ENCODE measurements at places on chromosomes 13 and 19.
A peak's percentile ranks its signal among the peaks of the same experiment; 100 is the strongest.

- no peak for DNase-seq
These were observed 1198.2 kb upstream of the PCDH9 start for GRCh38 chr13:68428292-68428691.

DNA sequence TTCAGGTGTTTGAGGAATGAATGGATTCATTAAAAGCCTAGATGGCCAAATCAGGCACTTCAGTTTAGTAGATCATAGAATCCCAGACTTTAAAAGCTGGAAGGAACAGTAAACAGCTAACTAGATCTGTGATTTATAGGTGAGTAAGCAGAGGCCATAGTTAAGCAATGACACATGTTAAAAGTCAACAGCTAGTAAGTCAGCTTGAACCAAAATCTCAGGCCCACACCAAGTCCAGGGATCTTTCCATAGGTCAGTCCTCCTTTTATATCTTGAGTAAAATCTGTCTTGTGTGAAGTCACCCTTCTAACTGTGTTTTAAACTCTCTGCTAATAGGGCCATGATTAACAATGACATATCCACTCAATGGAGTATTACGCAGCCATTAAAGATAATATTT, 275.5 kb upstream of the SOX21 start:
- no peak for DNase-seq

- no peak for DNase-seq
These were observed 302.4 kb upstream of the TMTC4 start for GRCh38 chr13:100976993-100977392.

GRCh38 chr13:92436924-92437323, 789.7 kb upstream of the GPC6 start:
- no peak for DNase-seq

DNA sequence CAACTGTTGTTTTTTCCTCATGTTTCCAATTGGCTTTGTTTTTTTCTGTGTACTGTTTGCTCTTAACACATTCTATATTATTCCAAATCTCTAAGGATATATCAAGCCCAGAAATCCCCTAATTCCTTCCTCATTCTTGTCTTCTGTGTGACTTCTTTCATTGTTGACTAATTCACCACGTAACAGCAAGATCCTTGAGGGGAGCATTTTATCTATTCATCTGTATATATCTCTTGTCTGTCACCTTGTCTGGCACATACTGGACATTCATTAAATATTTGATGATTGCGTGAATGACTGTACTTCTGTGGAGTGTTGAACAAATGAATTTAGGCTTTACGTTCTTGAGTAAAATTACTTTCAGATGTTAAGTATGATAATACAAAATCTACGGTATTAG, 44.8 kb upstream of the OLFM4 start:
- DNase-seq, result no peak

DNA sequence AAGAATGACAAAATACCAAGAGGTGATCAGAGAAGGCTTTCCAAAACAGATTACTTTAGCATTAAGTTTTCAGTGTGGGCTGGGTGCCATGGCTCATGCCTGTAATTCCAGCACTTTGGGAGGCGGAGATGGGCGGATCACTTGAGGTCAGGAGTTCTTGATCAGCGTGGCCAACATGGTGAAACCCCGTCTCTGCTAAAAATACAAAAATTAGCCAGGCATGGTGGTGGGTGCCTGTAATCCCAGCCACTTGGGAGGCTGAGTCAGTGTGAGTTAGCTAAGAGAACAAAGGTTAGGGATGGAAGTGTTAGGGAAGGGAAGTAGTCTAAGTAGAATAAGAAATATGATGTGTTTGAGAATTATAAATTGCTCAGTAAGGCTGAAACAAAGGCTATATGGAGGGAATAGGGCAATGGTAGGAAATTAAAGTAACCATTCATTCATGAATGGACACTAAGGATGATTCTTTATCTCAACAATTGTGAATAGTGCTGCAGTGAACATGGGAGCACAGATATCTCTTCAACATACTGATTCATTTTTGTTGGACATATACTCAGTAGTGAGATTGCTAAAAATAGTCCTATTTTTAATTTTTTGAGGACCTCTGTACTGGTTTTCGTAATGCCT, 3.9 kb upstream of the RCBTB2 start:
- DNase-seq, result no peak

DNA sequence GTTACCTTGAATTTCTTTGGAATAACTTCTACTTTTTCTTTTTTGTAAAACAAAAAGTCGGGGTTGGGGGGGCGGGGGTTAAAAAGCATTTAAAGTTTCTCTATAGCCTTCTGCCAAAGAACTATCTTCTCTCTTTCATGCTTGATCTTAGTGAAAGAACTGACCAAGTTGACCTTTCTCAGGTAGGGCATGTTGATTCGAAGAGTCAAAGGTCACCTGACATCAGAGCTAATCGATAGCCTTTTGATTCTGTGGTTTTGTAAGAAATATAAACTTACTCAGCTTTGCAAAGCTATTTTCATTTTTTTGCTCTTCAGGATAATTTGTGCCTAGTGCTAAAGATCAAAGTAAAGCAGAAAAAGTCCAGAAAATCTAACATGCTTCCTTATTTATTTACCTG, 181.5 kb downstream of the IRS2 start:
- no peak for DNase-seq

- DNase-seq, result no peak
These were observed 1.9 kb upstream of the FRY start for GRCh38 chr13:32029684-32030083.

GRCh38 chr13:42216422-42216735, 55.6 kb upstream of the AKAP11 start:
- DNase-seq, result no peak

DNA sequence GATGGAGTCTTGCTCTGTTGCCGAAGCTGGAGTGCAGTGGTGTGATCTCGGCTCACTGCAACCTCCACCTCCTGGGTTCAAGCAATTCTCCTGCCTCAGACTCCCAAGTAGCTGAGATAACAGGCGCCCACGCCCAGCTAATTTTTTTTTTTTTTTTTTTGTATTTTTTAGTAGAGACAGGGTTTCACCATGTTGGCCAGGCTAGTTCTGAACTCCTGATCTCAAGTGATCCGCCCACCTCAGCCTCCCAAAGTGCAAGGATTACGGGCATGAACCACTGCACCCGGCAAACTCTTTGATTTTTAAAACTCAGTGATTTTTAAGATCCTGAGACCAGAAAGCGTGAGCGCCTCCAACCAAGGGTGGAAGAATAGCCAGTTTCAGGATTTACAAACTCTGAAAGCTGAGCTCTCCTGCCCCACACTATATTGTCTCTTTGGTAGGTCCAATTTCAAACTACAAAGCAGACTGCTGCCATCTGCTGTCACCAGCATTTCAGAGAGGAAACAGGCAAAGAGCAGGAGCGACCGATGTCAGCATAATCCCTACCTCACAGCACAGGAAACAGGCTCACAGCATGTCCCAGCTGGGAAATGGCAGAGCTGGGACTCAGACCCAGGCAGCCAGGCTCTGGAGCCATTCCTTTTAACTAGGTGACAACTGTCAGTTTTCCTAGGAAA, 9.2 kb downstream of the NOSIP start:
- peak; percentile 64 for DNase-seq

DNA sequence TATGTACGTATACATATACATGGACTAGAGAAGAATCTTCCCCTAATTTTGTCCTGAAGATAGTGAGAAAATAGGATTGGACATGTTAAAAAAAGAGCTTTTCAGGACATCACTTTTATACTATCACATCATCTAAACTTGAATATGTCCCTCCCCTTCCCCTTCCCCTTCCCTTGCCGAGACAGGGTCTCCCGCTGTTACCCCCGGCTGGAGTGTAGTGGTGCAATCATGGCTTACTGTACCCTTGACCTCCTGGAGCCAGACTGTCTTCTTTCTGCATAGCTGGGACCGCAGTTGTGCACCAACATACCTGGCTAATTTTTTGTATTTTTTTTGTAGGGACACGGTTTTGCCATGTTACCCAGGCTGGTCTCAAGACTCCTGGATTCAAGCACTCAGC, 6.6 kb downstream of the HNRNPM start:
- no peak for DNase-seq

GRCh38 chr13:43003010-43003409, 11.0 kb upstream of the EPSTI1 start:
- no peak for DNase-seq

GRCh38 chr19:35856546-35857149, at the start of gene KIRREL2:
Gene KIRREL2, plus strand, starts transcription at chr19:35856911. Its CDS starts 209 bp downstream, at chr19:35857120.
- DNase-seq, result peak; percentile 28

- no peak for DNase-seq
These were observed 87.8 kb downstream of the CCNA1 start for GRCh38 chr13:36520111-36520510.

- DNase-seq, result peak; percentile 79
These were observed 75.3 kb upstream of the SCEL start for GRCh38 chr13:77460195-77460594.

DNA sequence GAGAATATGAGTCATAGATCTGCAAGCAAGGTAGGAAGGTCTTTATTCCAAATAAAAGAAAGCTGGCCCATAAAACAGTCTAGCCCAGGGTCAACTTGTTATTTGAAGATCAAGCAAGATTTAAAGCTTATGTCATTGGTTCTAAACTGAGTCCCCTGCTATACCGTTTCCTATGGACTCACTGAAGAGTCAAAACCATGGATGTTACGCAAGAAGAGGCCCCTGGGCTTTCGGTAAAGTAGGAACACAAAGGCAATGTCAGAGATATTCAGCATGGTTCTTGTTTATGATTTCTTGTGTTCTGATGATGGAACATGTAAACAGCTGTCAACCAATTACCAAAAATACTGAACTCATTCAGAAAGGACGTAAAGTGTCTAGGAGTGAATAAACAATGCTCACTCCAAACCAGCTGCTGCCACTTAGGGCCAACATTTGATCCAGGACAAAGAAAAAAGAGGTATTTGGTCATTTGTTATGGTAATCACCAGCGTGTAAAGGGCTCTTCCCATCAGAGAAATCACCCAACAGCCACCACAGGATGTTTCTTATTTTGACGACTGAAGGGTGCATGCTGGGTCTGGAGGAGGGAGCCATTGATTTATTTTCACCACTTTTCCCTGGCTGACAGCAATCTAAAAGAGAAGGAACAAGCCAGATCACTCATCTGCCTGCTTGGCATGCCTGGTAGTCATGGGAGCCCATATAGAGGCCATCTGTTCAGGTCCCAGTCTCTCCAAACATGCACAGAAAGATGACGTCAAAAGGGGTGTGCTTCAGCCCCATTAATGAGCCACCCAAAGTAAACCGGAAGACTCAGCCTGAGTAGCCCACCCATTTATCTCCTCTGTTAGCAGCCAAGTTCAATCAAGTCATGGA, 68.3 kb downstream of the FGF14 start:
- DNase-seq, result no peak

DNA sequence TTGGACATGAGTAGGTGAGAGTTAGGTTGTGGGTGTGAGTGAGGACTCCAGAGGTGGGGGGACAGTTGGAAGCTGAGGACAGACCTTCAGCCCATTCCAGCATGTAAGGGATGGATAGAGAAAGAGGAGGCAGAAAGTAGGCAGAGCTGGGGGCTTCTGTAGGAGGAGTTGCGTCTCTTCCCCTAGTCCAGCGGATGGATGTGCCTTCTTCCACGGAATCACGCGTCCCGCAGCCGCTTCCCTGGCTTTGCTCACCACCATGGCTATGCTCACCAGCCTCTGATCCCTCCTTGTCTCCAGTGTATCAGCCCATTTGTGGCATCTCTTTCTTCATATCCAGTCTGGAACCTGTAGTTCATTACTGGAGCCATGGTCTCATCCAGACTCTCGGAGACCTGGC, 5.6 kb downstream of the UBAC2 start:
- DNase-seq, result no peak

DNA sequence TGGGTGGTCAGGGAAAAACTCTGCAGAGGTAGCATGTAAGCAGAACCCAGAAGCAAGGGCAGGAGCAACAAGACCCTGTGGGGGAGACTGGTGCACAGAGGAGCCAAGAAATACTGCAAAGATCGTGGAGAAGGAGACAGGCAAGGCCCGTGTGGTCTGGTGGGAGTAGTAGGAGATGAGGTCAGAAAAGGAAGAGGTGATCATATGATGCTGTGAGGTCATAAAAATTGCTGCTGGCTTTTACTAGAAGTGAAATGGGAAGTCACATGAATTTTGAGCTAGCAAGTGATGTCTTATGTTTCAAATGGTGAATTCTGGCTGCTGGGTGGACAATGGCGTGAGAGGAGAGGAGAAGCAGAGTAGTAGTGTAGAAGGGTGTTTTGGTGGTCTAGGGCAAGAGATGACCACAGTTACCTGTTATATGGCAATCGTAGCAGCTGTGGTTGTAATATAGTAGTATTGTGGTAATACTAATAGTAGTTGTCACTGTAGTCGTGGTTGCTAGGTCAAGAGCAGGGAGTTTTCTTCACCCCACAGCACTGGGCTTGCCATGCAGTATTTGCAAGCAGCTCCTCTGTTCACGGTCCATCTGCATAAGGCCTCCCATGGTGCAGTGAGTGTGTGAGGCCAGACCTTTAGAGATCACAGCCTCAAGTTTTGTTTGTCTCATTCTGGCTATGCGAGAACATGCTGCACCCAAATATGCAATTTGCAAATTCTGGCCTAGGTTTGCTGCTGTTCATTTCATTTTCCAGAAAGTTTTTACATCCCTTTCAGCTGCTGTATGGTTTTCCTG, 205.0 kb downstream of the TSHZ3 start:
- DNase-seq, result no peak

DNA sequence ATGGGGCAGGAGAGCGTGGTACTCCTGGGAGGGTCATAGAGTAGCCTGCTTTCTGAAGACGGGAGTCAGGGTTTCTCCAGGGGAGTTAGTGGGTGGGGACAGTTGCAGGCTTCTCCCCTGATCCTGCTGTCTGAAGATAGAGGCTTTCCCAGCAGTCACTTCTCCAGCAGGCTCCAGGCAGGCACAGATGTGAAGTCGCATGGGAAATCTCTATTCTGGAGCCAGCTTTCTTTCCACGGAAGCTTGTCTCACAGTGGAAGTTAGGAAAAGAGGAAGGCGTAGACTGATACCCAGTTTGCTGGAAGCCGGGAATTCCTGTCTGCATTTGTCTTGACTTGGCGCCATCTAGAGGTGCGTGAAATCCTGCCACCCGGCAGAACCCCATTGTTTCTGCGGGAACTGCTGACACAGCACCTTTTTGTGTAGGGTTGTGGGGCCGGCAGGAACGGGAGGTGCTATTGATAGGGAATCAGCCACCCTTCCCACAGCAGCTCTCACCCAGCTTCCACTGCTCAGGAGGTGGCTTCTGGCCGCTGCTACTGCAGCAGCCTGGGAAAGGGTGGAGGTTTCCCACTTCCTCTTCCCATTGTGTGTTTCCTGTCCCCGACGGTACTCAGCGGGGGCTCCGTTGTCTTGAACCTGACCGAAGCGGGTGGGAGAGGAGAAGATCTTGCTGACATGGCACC, 28.5 kb upstream of the NPAS1 start:
- peak; percentile 78 for DNase-seq

DNA sequence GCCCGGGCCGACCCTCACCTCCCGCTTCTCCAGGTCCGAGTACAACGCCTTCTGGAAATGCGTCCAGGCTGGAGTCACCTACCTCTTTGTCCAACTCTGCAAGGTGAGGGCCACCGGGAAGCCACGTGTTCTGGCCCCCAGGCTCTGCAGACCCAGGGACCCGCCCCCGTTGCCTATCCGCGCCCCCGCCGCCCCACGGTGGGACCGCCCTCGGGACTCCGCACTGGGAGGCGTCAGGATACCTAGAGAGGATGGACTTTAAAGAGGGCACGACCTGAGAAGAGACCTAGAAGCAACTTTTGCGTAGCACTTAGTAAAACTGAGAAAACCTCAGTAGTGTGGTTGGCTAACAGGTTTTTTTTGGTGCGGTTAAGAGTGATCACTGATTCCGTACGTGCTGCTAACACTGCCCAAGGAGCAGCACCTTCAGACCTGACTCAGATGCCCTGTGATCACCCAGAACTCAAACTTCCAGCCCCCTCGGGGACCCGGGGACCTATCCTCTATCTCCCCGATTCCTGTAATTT, 492 bp downstream of the TMEM147 start:
- DNase-seq, result peak; percentile 64

GRCh38 chr13:37074703-37075102, 15.2 kb upstream of the SUPT20H start:
- DNase-seq, result peak; percentile 74

- DNase-seq, result peak; percentile 57
These were observed 8.3 kb downstream of the LCP1 start for GRCh38 chr13:46173656-46174055.

Measured in hematopoietic multipotent progenitor cell treated with erythropoietin and hydrocortisone succinate and interleukin-3 and kit ligand, for 4 days (in vitro differentiated cells).